Upper lobe of left lung (tissue), 6 donors: ENCODE measurements at places on chromosomes 5 and 9.

DNA sequence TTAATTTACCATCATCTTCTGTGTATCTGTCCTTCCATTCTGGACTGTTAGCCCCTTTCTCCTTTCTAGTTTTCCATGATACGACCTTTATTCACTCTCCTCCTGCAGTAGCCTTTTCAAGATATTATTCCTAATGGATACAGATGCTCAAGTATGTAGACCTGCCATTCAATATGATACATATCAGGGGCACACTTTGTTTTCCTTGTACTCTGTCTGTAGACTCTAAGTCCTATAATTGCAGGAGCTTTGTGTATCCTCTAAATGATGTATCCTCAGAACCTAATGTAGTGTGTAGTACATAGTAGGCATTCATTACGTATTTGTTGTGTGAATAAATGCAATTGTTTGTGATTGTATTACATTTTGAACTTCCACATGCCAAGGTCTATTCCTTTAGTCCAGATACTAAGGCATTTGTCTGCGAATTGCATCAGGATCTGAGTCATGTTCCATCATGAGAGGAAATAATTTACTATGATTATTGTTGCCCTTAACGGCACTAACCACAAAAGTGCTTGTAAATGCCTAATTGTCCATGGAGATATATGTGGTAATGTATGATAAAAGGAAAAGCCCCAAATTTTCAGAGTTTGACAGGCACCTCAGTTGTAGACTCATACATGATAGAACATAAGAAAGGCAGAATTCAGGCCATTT is 57.1 kb upstream of the IZUMO3 start:
- DNase-seq, result no peak

GRCh38 chr9:14366076-14366475 is 52.1 kb upstream of the NFIB start:
- DNase-seq, result no peak

- no peak for DNase-seq
Measured at GRCh38 chr5:9954869-9955268, 294.8 kb downstream of the ATPSCKMT start.

- no peak for DNase-seq
Measured at GRCh38 chr9:88321764-88322163, 66.5 kb upstream of the SPIN1 start.

DNA sequence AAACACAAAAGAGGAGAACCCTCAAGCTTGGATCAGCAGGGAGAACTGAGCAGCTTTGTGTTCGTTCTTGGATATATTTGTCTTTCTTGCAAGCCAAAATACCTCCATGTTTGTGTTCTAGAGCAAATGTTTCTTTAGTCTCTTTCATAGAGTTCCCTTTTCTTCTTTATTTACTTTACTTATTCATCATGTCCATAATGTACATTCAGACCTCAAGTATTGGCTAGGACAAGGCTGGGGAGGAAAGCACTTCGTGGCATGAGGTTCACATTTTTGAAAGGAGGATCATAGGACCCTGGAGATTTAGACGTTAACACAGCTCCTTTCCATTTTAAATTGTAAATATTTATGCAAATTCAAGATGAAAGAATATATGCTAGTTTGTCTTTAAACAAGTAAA is 590.2 kb upstream of the MEF2C start:
- no peak for DNase-seq

DNA sequence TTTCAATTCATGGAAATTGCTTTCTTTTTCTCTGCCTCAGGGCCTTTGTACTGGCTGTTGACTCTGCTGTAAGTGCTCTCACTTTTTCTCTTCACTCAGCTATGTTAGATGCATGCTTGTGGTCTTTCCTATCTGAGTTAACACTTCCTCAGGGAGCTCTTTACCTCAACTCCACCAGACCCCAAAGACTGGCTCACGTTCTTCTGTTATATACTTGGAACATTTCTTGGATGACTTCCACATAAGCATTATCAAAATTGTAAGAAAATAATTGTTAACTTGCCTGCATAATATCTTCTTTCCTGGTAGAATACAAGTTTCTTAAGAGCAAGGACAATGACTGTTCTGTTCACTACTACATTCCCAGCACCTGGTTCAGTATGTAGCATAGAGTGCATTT is 455.9 kb downstream of the EBF1 start:
- no peak for DNase-seq

GRCh38 chr5:68479524-68479923 is 264.0 kb downstream of the PIK3R1 start:
- DNase-seq, result no peak

GRCh38 chr9:72590824-72591223 is 69.4 kb downstream of the TMC1 start:
- DNase-seq, result no peak

DNA sequence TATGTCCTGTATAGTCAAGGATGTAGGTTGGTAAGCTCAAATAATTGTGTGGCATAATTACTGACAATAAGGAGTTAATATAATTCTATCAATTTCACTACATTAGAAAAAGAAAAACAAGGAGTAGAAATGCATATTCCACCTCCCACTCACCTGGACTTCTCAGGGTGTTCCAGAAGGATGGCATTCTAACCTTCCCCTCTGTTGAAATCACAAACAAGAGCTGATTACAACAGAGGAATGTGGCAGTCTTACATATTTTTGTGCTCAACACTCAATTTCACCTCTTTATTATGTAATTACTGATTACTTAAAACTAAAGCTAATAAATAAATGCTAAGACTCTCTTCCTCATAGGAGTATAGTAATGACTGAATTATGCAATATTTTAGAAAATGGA is 745.3 kb downstream of the DTWD2 start:
- DNase-seq, result no peak

DNA sequence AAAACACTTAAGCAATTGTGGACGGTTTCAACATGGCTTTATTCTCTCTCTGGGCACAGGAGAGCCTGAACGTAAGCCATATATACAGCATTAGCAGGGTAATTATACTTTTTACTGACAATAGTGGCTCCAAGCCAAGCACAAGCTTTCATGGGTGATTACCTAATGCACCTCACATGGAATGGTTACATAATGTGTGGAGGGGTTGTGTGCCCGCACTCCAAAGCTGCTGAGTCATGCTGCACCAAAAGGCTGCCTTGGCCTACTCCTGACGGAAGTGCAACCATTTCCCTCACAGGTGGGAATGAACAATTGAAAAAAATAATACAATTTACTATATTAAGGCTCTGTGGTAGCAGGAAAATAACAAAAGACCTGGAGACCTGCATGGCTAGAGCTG is 86.5 kb upstream of the ATP10B start:
- no peak for DNase-seq
